GM12892 (cell line): ENCODE measurements at places on chromosomes 4 and X.

GRCh38 chrX:130654409-130654950, 248.5 kb downstream of the ENOX2 start:
- DNase-seq: no peak

- no peak for DNase-seq
These were observed 18.0 kb downstream of the HERC6 start for GRCh38 chr4:88396681-88397080.

DNA sequence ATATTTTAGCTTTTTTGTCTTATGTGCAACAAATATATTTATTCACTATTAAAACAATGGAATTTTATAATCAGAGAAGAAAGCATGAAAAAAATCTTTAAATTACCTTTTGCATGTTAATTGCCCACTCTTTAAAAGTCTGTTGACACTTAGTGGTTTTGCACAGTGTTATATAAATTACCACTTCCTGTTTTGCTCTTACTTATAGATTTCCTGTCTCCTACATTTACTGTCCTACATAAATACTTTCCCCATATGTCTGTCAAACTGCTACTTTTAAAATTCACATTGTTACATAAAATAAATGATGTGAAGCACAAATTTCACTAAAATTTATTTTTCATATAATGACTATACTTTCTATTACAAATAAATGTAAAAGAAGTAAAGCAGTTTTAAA, 161.1 kb upstream of the NDST4 start:
- no peak for DNase-seq

GRCh38 chr4:1480720-1481119, 74.5 kb upstream of the NKX1-1 start:
- no peak for DNase-seq

GRCh38 chrX:24283127-24283794, 30.6 kb downstream of the SUPT20HL2 start:
- no peak for DNase-seq
